ENCODE measurements at places on chromosomes 7 and 10.

DNA sequence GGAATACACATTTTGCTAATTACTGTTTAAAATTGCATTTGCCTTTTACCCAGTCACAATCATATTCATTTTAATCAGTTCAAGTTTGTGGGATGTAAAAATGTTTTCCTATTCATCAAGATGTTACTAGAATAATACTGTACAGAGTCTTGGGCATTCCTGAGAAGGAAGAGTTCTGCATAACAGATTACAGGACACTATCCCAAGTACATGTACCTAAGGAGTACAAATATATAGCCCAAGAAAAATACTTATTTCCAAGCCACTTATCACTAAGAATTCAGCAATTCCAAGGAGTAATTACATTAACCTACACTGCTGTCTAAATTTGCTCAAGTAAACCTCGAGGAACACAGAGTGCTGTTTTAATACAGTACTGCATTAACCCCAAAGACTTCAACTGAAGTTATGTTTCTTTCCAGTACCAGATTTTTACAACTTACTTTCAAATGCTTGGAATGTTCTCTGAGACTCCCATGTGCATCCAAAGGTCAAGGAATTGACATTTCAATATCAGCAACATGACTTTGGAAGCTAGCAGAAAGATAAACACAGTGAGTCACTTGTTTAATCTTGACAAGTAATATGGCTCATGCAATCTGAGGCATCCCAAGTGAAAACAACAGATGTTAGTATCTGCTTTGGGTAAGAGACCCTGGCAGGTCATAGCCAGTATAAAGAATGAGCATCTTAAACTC lies 125.4 kb upstream of the BET1 start:
- DNase-seq, result no peak

DNA sequence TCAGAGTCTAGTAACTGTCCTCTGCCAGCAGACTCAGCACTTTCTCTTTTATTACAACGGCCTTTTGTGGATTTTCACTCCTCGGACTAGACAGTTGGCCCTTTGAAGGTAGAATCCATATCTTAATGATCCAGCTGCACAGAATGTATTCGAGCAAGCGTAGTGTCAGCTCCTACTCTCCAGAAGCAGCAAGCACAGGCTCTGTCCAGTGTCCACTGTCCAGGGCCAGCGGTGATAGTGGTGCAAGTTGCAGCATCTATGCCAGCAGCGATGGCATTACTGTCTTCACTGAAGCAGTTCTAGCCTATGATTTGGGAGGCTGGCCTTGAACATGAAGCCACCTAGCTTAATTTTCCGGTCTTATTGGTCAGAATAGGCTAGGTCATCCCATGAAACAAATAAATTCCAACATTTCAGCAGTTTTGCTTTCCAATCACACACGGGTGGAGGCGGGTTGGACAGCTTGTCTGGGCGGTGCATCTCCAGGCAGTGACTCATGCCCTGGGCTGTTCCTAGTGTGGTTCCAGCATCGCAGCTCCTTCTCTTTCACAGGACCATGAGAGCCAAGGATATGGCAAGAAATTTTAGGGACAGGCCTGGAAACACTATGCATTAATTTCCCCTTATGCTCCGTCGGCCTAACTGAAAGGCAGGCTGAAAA lies 108.6 kb upstream of the KCNMA1 start:
- DNase-seq, result no peak

- DNase-seq, result no peak
Measured at GRCh38 chr10:100731407-100732240, 13.8 kb upstream of the PAX2 start.

GRCh38 chr7:30162133-30162532 lies 27.3 kb downstream of the MTURN start:
- no peak for DNase-seq

- DNase-seq, result no peak
Measured at GRCh38 chr7:18013936-18014335, 13.7 kb downstream of the PRPS1L1 start.

- no peak for DNase-seq
Measured at GRCh38 chr7:51070151-51070550, 246.5 kb downstream of the COBL start.

DNA sequence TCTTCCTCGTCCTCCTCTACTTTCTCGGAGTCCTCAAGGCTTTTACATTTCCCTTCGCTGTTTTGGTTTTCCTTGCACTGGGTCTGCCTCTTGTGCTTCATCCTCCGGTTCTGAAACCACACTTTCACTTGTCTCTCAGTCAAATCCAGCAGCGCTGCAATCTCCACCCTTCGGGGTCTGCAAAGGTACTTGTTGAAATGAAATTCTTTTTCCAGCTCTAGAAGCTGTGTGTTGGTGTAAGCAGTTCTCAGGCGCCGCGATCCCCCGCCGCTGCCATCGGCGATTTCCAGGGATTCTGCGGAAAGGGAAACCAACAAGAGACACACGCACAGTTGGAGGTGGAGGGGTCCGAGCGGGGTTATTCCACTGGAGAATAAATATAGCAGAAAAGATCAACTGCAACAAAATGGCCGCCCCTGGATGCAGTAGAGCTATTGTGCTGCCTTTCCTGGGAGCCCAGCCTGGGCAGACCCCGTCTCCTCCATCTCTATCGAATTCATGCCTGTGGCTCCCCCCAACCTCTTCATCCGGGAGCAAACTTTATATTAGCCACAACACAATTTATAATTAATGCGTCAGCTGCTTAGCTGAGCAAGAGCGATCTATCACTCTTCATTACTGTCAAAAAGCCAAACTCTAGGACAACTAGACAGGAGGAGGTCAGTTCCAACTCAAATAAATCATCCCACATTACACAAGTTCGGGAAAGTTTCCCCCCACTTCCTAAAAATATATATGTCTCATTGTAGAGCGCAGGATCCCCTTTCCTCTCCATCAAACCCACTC lies 1.1 kb downstream of the HOXA2 start:
- no peak for DNase-seq

DNA sequence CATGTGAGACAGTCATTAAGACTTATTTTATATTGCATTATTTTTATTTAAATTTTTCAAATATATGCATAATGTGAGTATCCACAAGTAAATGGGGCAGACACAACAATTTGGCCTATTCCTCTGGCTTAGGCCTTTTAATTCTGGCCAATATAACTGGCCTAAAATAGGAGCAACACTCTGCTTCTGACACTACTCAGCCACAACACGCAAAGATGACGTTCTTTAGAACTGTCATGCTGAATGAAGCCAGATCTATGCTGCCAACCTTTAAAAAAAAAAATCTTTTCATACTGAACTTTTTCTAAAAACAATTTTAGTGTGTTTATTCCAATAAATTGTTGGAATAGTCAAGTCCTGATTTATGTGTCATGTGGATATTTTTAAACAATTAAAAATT lies 355.0 kb upstream of the BMPER start:
- no peak for DNase-seq

GRCh38 chr7:90216771-90217170 lies 5.2 kb downstream of the STEAP2 start:
- no peak for DNase-seq

DNA sequence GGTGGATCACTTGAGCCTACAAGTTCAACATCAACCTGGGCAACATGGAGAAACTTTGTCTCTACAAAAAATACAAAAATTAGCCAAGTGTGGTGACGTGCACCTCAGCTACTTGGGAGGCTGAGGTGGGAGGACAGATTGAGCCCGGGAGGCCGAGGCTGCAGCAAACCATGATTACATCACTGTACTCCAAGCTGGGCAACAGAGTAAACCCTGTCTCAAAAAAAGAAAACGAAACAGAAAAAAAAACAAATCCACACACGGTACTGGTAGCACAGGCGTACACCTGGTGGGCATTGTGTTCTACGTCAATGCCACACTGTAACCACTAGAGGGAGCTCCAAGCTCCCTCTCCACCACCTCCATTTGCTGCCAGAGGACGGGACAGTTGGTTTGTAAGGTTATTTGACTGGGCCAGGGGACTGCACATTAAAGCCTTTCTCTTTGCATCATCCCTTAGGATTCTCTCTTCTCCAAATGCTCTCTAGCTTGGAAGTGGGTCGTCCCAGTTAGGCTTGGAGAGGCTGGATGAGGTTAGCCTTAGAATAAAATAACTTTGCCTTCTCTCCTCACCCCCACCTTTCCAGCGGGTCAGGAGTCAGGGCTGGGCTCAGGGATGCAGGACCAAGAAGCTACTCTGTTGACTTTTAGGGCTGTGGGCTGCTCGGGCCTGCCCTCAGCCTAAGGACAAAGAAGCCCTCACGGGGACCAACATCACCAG lies 130.8 kb downstream of the SORBS1 start:
- DNase-seq, result peak; percentile 44

GRCh38 chr7:144653449-144653848 lies 182.4 kb downstream of the TPK1 start:
- DNase-seq, result no peak

- DNase-seq, result no peak
Measured at GRCh38 chr10:99908512-99908911, 101.2 kb downstream of the DNMBP start.

GRCh38 chr7:44415510-44415909 lies 74.9 kb downstream of the NUDCD3 start:
- DNase-seq, result no peak

DNA sequence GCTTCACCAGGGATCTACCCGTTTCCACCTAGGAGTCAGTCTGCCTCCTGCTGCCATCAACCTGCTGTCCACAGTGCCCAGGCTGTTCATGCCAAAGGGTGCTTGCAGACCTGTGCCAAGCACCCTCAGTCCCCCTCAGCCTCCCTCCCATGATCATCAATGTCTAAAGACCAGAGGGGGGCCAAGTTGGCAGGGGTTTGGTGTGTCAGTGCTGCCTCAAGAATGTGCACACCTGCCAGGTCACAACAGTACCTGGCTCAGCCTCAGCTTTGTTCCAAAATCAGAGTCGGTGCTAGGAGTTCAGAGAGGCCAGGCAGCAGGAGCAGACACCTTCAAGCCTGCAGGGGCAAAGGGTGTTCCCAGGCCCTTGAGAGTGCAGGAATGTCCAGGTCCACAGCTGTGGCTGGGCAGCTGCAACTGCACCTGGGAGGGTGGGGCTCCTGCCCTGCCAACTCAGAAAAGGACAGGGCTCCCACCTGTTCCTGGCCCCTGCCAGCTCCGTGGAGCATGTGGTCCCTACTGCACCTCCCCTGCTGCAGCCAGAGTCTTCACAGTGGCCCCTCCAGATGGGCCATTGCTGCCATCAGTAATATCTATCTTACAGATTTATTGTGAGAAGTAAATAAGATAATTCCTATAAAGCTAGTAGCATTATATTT lies 219.5 kb downstream of the POLR1F start:
- DNase-seq, result no peak

- no peak for DNase-seq
Measured at GRCh38 chr10:13706604-13707003, 119.8 kb downstream of the PRPF18 start.

DNA sequence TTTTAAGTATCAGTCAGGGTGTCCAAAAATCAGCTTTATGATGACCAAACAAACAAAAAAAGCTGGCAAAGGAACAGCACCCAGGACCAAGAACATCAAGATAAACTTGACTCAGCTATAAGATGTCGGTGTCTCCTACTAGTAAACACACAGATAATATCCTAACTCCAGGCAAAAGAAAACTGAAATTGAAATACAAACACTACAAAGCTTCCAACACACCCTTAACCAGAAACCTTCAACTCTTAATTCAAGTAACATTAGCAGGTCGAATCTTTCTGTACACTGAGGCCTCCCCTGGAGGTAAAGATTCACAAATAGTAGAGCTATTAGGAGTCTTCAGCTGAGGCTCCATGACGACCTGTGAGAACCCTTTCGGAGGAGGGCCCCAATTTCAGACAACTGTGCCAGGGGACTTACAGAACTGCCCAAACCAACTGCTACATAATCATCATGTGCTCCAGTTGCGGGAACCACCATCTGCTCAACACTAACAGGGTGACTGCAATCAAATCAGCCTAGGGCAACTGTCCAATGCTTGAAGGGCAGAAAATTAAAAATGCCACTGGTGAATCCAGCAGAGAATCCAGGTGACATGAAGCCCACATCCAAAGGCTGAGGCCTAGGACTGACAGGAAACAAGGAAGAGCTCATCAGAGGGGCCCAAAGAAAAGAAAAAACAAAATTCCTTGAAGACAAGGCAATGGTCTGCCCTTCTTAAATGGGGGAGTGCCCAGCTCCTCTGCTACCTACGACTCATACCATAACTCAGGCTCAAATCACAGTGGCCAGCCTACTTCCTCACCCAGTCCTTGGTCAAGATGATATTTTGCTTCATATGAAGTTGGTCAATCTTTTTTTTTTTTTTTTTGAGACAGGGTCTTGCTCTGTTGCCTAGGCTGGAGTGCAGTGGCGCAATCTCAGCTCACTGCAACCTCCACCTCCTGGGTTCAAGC lies 20.0 kb downstream of the XPNPEP1 start:
- peak; percentile 34 for DNase-seq

- DNase-seq, result no peak
Measured at GRCh38 chr10:127462643-127463295, 86.3 kb upstream of the NPS start.

- peak; percentile 80 for DNase-seq
Measured at GRCh38 chr7:26087321-26088091, 64.5 kb upstream of the NFE2L3 start.

DNA sequence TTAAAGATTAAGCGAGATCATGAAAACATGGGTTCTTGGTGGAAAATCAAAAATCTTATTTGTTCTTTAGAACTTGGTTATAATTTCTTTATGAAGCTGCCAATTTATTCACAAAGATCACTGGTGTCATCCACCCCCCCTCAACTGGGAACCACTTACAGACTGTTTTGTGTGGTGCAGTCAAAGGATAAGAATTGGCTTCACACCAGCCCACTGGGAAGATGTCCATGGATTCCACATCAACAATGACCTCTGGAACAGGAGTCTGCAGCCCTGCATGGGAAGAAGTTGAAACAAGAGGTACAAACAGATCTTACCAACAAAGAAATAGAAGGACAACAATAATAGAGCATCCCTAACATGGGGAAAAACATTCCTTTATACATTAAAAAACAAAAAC lies 205.2 kb downstream of the SFMBT2 start:
- DNase-seq, result no peak

DNA sequence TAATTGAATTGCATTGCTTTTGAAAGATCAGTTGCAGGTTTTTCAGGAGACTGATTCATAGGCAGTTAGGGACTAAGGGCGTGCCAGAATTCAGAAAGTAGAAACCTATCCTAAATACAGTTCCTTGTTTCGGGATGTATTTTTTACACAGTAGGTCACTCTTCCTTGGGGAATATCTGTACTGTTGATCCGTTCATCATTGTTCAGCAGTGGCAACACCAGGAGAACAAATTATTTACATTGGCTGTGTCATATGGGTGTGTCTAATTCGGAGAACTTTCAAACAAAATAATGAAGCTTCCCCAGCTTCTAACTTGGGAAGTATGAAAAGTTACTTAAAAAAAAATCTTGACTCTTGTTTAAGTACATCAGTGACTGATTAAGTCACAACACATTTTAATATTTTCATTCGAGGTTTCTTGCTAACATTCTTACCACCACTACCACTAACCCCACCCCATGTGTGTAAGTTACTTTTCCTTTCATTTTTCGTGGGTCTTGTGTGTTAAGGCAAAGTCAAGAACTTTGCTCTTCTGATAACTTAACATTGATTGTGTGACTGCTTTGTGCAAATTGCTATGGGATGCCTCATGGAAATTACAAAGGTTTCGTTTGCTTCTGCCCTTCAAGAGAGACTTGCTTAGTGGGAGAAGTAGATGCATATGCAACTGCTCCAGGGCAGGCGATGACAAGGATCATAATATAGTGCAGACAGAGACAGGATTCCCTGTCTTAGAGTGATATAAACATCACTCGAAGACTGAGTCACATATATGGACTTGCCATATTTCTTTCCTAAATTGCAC lies 43.8 kb upstream of the RPA3 start:
- DNase-seq, result no peak

- no peak for DNase-seq
Measured at GRCh38 chr7:93921607-93922566, at the start of gene GNG11. Gene GNG11, plus strand, starts transcription at chr7:93921735. Its CDS starts 403 bp downstream, at chr7:93922138.

GRCh38 chr7:101951757-101952156 lies 134.3 kb downstream of the CUX1 start:
- peak; percentile 33 for DNase-seq

Data from NCI-H1694 treated with DMSO at 0.1 percent for 48 hours (cell line).